ENCODE measurements at places on chromosomes 13 and 19. TPM values are rescaled to one million over a fixed set of nuclear protein-coding genes. Genes with fewer than 3 reads are reported as not detected.

The SH2D3A gene
- not detected for total RNA-seq

The MUC16 gene
- not detected for total RNA-seq

The CCDC169 gene
- 3.8 TPM for total RNA-seq

The SIGLEC10 gene
- not detected for total RNA-seq

The ZNF580 gene
- 8.3 TPM for total RNA-seq

The C1QTNF9B gene
- total RNA-seq, result not detected

The ZNF837 gene
- 4.4 TPM for total RNA-seq

The ZNF260 gene
- 35.4 TPM for total RNA-seq

The ZNF154 gene
- 7.6 TPM for total RNA-seq

The ATXN8OS gene
- total RNA-seq, result not detected

The TMPRSS9 gene
- total RNA-seq, result 1.1 TPM

The ZNF793 gene
- 1.8 TPM for total RNA-seq

The GNA15 gene
- not detected for total RNA-seq

The MRPL4 gene
- total RNA-seq, result 37.1 TPM

The N4BP2L1 gene
- 11.2 TPM for total RNA-seq

The OLFM4 gene
- total RNA-seq, result 0.29 TPM

The NANOS3 gene
- not detected for total RNA-seq

The FAM83E gene
- 0.29 TPM for total RNA-seq

The B3GNT8 gene
- total RNA-seq, result 0.59 TPM
